Effector memory CD4-positive, alpha-beta T cell (primary cell): ENCODE measurements at places on chromosomes 1 and 21.

DNA sequence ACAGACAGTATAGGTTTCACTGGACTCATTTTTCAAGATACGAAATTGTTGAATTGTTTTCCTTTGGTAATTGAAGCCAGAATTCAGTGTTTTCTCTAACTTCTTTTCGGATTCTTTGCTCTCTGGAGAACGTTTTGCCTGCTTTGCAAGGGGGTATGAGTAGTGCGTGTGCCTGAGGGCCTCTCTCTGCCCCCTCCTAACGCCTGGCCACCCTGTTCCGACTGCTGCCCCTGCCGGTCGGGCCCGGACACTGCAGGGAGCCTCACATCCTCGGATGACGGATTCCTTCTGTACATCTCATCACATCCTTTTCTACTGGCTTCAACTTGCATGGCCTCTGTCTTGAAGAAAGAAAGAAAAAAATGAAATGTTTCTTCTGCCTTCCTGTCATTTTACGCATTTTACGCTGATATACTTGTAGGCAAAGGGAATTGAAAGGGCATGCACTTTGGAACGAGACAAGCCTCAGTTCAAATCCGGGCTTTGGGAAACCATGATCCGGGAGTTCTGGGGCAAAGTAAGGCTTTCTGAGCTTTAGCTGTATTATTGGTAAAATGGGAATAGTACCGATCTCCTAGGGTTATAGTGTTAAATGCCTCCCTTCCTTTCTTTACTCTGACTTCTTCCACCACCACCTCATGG lies 65.1 kb downstream of the DISC1 start:
- no peak for DNase-seq

DNA sequence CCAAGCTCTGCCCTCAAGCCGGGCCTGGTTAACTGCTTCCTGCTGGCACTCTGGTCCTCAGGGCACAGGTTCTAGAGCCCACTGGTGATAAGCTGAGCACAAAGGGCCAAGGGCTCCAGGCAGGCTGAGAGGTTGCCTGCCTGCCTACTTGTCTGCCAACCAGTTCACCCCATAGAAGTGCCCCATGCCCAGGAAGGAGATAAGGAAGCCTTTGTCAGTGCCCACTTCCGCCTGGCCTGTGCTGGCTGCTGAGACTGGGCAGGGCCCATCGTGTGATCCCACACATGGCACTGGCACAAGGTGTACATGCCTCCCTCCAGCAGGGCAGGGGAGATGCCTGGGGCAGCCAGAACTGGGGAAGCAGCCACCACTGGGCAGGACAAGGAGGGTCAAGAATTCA lies 24.1 kb downstream of the SLC9A1 start:
- no peak for DNase-seq

GRCh38 chr21:32917362-32918135 lies 108.2 kb upstream of the OLIG2 start:
- DNase-seq: no peak

DNA sequence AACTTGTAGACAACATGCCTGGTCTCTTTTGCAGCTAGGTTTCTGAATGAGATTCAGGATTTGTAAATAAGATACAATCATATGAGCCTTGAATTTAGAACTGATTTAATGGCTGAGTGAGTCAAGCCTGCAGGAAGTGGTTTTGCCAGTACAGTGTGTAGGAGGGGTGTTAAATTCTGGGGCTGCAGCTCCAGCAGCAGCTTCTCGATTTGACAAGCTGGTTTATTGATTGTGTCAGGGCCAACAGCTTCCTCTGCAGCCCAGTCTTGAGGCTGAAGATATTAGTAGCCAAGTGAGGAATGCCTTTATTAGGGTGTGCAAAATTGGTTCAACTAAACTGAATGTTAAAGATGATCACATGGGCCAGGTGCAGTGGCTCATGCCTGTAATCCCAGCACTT lies 11.5 kb upstream of the PLA2G5 start:
- no peak for DNase-seq

DNA sequence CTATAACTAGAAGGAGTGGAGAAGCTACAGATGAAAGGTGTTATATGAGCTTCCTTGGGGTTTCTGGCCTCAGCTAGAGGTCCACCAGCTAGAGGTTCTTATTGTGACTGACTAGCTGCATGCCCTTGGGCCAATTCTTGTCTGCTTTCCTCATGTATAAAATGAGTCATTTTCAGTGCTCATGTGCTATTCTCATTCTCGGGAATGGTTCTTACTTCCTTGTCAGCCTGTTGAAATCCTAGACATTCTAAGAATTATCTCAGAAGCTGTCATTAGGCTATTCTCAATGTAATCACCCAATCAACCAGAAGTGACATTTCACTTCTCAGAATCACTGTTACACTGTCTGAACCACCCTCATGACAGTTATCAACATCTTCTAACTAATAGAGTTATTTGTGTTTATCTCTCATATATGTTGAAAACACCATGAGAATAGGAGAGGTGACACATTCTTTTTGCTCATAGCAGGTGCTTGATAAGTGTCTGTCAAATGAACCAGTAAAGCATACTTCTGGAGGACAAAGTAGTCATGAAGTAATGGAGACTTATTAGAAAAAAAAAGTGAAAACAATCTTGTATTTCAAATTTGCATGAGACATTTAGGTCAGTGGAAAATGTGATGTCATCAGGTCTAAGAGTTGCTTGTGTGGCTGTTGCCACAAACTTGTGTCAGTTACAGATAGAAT lies 122.8 kb upstream of the IVNS1ABP start:
- DNase-seq: no peak

DNA sequence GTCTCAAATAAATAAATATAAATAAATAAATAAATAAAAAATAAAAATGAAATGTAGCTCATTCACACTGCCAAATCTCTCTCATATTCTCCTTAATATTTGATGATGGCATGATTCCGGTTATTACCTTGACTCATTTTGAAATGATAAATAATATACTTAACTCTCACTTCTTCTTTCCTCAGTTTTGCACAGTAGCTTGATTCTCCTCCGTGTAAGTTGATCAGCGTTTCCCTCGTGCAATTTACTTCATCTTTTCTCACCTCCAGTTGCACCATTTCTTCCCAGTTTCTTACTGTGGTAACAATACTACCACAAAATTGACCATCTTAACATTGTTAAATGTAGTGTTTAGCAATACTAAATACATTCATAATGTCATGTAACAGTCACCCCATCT lies 111.6 kb downstream of the RIPK4 start:
- no peak for DNase-seq

- no peak for DNase-seq
Measured at GRCh38 chr1:144551107-144551542, 41.6 kb upstream of the PPIAL4F start.

- no peak for DNase-seq
Measured at GRCh38 chr1:49294539-49294938, 517.8 kb upstream of the BEND5 start.

GRCh38 chr21:18636897-18637296 lies 233.3 kb upstream of the TMPRSS15 start:
- no peak for DNase-seq

DNA sequence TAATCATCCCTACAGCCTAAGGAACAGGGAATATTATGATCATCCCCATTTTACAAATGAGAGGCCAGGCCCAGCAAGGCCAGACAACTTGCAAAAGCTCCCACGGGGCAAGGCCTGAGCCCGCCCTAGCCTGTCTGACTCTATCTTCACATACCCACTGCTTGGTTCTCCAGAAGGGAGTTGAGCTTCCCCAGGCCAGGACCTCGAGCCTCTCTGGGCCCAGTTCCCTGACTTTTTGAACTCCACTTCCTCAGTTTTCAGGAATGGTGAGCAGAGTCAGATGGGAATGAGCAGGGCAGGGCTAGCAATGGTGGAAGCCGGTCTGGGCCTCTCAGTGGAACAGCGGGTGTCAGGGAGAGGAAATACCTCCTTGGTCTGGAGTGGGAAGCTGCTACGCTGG lies 39.3 kb downstream of the CACNA1S start:
- no peak for DNase-seq

- DNase-seq: no peak
Measured at GRCh38 chr1:92822879-92823278, 9.0 kb upstream of the RPL5 start.

DNA sequence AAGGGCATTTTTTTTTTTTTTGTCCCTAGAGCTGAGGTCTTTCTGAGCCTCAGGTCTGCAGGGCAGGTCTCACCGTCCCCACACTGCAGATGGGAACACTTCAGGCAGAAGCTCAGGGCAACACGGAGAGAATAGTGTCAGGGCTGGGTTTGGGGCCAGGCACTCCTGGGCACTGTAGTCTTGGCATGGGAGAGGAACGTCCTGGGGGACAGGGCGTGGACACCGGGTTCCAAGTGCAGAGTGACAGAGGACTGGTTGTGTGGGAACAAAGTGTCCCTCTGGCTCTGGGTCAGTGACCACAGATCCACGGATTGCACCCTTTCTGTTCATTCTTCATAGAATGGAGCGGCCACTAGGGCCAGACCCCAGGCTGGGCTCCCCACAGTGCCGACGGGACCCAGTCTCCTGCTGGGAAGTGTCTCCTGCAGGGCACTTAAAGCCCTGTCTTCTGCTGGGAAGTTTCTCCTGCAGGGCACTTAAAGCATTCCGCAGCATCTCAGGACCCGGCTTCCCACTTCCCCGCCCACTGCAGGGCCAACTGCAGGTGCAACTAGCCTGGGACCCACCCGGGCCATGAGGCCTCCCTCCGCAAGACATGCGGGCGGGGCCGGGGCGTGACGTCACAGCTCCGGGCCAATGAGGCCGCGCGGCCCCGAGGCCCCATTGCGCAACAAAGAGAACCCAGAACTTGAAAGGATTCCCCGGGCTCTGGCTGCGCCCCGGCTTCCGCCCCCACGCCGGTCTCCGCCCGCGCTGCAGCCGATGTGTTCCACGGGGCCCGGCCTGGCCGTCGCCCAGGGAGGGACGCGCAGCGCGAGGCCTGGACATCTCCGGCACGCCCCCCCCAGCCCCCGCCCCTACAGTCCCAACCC lies 1.2 kb downstream of the GPR153 start:
- peak; percentile 65 for DNase-seq

DNA sequence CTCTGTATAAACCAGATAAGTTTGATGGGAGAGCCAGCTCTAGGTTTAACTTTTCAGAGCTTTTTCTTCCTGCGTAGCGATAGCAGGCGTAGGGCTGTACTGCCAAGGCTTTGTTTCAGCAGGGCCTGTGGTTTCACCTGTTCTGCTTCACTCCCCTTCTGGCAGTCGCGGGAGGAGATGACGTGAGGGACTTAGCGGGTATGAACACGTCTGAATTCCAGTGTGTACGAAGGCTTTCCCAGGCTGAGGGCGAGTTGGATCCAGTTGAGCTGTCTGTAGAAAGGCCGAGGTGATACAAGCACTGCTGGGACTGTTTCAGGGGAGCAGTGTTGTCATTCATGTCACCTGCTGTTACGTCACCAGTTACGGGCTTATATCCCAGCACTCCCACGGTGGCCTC lies 21.2 kb downstream of the PEX14 start:
- DNase-seq: no peak

GRCh38 chr1:11157867-11158266 lies 31.3 kb upstream of the ANGPTL7 start:
- no peak for DNase-seq

DNA sequence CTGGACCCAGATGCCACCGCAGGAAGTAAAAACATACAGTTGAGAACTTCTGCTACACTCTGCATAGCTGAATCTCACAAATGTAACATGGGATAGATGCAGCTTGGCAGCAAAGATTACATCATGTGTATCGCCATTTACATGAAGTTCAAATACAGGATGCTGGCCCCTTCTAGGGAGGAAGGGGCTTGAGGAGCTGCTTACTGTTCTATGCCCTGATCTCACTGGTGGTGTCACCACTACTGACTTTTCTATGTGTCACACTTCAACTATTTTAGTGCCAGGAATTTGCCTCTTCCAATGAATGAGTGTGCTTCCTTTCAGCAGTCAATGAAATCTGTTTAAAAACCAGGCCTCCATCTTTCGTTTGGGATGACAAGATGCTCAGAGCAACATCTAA lies 31.1 kb downstream of the MRAP start:
- DNase-seq: no peak

DNA sequence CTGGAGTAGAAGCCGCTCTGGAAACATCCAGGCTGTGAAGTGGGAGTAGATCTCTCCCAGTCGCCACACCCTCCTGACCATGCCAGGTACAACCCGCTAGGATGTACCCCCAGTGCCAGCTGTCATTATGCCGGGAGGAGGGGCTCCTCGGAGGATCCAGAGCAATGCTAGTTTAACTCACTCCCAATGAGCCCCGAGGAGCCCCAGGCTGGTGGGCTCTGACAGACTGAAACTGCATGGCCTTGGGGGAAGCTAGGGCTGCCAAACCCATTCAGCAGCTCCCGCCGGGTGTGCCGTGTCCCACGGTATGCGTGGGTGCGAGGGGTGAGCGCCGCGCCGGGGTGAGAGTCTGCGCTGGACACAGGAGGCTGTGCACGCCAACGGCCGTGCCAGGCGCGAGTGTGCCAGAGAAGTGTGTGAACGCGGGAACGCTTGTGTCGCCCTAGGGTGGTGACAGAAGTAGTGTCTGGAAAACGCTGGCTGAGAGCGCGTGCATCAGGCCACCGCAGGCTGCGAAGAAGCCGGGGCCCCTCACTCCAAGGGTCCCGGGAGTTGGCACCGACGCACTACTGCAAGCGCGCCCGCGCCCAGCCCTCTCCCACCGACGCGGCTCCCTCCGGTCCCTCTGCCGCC lies 177.1 kb upstream of the EDN2 start:
- no peak for DNase-seq

DNA sequence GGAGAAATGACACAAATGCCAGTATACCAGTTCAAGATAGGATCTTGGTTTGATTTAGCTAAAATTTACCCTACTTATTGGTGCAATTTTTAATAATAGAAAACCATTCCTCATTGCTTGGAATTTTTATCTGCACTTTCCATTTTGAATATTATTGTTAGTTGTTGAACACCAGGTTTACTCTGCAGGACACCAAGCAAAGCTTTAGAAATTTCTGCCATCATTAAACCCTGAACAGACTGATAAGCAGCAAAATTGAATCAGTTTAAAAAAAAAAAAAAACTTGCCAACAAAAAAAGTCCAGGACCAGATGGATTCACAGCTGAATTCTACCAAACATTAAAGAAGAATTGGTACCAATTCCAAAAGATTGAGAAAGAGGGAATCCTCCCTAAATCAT lies 71.5 kb downstream of the POU2F1 start:
- no peak for DNase-seq

GRCh38 chr1:20250340-20250989 lies 40.2 kb upstream of the VWA5B1 start:
- no peak for DNase-seq

GRCh38 chr1:204116539-204116938 lies 35.3 kb downstream of the ETNK2 start:
- no peak for DNase-seq

GRCh38 chr1:77540501-77541161 lies 141.8 kb downstream of the ZZZ3 start:
- DNase-seq: no peak

- no peak for DNase-seq
Measured at GRCh38 chr1:104636581-104636980, 886.9 kb downstream of the AMY1C start.

- DNase-seq: no peak
Measured at GRCh38 chr1:28160782-28161266, 15.7 kb downstream of the PTAFR start.

GRCh38 chr1:114345930-114346479 lies 165.0 kb downstream of the TRIM33 start:
- no peak for DNase-seq
